Panc1 (cell line): ENCODE measurements at places on chromosomes 11 and 22. TPM values are rescaled to one million over a fixed set of nuclear protein-coding genes. Genes with fewer than 3 reads are reported as not detected.

Gene KDM4E
- not detected for total RNA-seq

- no peaks in the 10 kb centered on the region for H3K36me3 ChIP-seq
- no peaks in the 10 kb centered on the region for H3K4me1 ChIP-seq
- DNase-seq, result no peak
- no peaks in the 10 kb centered on the region for H3K27me3 ChIP-seq
- no peak overlapping the region for H3K27ac ChIP-seq
Measured at GRCh38 chr22:47071078-47071806, 308.8 kb downstream of the TBC1D22A start.

Gene RIMBP3B
- total RNA-seq, result 0.54 TPM

- no peaks in the 10 kb centered on the region for H3K4me1 ChIP-seq
- H3K27ac ChIP-seq, result no peak overlapping the region
- DNase-seq, result no peak
- H3K4me3 ChIP-seq, result no peak overlapping the region
Measured at GRCh38 chr11:63099555-63099954, 44.5 kb downstream of the SLC22A24 start.

- DNase-seq, result no peak
- H3K4me3 ChIP-seq, result no peak overlapping the region
- H3K36me3 ChIP-seq, result peaks cover 4% of the 10 kb centered on the region
- H3K27ac ChIP-seq, result no peak overlapping the region
- H3K27me3 ChIP-seq, result no peaks in the 10 kb centered on the region
Measured at GRCh38 chr11:63816732-63817131, 3.5 kb downstream of the SPINDOC start.

GRCh38 chr22:42856179-42856864, 751 bp downstream of the ARFGAP3 start:
- H3K27me3 ChIP-seq, result no peaks in the 10 kb centered on the region
- H3K36me3 ChIP-seq, result no peaks in the 10 kb centered on the region
- peaks cover 6% of the 10 kb centered on the region for H3K4me1 ChIP-seq
- H3K4me3 ChIP-seq, result peak overlapping the region; percentile 87
- DNase-seq, result no peak
- peak overlapping the region; percentile 82 for H3K27ac ChIP-seq

GRCh38 chr11:40185793-40186192, 1273.7 kb downstream of the LRRC4C start:
- H3K4me3 ChIP-seq, result no peak overlapping the region
- H3K36me3 ChIP-seq, result no peaks in the 10 kb centered on the region
- no peaks in the 10 kb centered on the region for H3K4me1 ChIP-seq
- no peak overlapping the region for H3K27ac ChIP-seq

DNA sequence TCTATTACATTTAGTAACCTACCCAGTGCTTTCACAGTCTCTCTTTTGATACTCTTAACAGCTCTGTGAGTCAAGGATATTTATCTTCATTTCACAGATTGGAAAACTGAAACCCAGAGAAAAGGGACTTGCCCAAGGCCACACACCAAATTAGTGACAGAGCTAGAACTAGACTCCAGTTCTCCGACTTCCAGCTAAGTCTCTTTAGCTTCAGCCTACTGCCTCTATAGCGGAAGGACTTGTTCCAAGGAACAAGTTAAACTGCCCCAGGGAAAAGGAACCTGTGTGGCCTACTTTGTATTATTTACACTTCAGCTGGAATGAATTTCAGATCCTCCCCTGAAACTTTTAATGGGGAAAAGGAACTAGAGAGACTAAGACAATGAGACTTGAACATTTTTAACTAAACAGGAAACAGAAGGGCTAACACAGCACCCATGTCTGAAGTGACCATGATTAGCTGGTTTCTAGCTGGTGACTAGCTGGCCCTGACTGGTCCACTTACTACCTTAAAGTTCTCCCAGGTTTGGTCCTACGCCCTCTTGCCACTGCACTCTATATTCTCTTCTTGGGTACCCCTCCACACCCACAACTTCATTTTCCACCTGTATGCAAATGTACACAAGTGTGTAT, 1.3 kb downstream of the LRRC51 start:
- no peaks in the 10 kb centered on the region for H3K36me3 ChIP-seq
- H3K4me3 ChIP-seq, result peak overlapping the region; percentile 58; the same call in 1 of the 2 replicates
- H3K4me1 ChIP-seq, result peaks cover 19% of the 10 kb centered on the region

DNA sequence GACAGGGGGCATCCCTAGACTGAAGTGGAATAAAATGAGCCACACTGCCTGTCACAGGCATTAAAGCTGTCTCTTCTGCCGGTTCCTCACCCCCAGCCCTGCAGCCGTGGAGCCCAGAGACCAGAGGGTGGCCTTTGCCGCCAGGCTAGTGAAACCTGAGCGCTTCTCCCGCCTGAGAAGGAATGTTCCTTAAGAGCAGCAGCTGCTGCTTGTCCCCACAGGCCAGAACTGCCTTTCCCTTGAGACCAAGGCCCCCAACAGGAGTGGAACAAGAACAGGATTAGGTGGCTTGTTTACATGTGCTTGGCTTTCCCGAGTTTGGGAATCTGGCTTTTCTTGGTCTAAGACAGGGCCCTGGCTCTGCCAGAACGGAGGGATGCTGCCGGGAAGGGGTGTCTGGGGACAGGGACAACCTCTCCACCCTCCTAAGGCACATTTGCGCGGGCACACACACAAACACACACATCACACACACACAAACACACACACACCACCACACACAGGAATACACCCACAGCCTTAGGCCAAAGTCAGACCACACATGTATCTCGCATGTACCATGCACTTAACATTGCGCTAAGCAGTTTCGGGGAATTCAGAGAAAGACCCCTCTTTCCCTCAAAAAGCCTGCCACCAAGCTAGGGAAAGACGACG, 91.8 kb downstream of the FEZ1 start:
- 0 out of 2 replicates have a peak, but pooled peaks cover 5% of the 10 kb centered on the region for H3K4me1 ChIP-seq
- H3K36me3 ChIP-seq, result no peaks in the 10 kb centered on the region; the same call in 1 of the 2 replicates
- DNase-seq, result no peak
- H3K27me3 ChIP-seq, result peaks cover 64% of the 10 kb centered on the region

- H3K4me3 ChIP-seq, result no peak overlapping the region
- H3K4me1 ChIP-seq, result no peaks in the 10 kb centered on the region
- H3K27me3 ChIP-seq, result no peaks in the 10 kb centered on the region
- no peaks in the 10 kb centered on the region for H3K36me3 ChIP-seq
Measured at GRCh38 chr22:25645964-25646363, 81.5 kb downstream of the GRK3 start.

GRCh38 chr11:28110821-28111200, 2.6 kb downstream of the METTL15 start:
- H3K4me3 ChIP-seq, result peak overlapping the region; percentile 89
- DNase-seq, result no peak
- H3K27ac ChIP-seq, result peak overlapping the region; percentile 99
- no peaks in the 10 kb centered on the region for H3K27me3 ChIP-seq
- H3K4me1 ChIP-seq, result peaks cover 20% of the 10 kb centered on the region
- peaks cover 9% of the 10 kb centered on the region for H3K36me3 ChIP-seq

- no peak for DNase-seq
- no peak overlapping the region for H3K4me3 ChIP-seq
- no peak overlapping the region for H3K27ac ChIP-seq
- no peaks in the 10 kb centered on the region for H3K27me3 ChIP-seq
- H3K4me1 ChIP-seq, result peaks cover 14% of the 10 kb centered on the region
Measured at GRCh38 chr11:1481483-1481825, 5.1 kb downstream of the MOB2 start.

Gene C11orf87
- total RNA-seq, result not detected
